Neural progenitor cell (in vitro differentiated cells): ENCODE measurements at places on chromosomes 12 and 14. TPM values are rescaled to one million over a fixed set of nuclear protein-coding genes. Genes with fewer than 3 reads are reported as not detected.

Gene HRK
- 0.06 TPM in 1 of 2 replicates, not detected in the other for total RNA-seq

Gene SMCO2
- total RNA-seq = not detected in 2 replicates

GRCh38 chr12:130162745-130163460, 639 bp downstream of the FZD10 start:
- no peak for DNase-seq
- no peaks in the 10 kb centered on the region for H3K36me3 ChIP-seq
- peaks cover 100% of the 10 kb centered on the region for H3K27me3 ChIP-seq
- H3K27ac ChIP-seq = no peak overlapping the region
- H3K4me3 ChIP-seq = peak overlapping the region; percentile 58

DNA sequence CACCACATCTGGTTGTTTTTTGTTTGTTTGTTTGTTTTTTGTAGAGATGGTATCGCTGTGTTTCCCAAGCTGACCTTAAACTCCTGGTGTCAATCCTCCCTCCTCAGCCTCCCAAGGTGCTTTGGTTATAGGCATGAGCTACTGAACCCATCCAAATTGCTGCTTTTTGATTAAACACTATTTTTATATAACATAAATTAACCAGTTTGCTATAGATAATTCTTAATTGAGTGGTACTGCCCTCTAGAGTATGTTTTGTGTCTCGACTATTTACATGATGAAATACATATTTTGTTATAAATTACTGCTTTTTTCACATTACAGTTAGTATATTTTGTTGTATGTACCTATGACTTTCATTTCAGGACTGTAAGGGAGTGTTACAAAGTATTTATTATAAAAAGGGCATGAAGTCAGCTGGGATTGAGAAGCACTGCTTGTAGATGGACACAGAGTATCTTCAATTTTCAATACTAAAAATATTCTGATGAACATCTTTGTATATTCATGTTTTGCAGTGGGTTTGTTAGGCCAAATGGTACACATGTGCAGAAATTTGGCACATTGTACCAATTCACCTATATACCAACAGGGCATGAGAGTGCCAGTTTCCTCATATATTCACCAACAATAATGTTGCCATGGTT, 14.9 kb upstream of the SCAF11 start:
- no peaks in the 10 kb centered on the region for H3K4me1 ChIP-seq
- H3K27me3 ChIP-seq = no peaks in the 10 kb centered on the region
- H3K36me3 ChIP-seq = no peaks in the 10 kb centered on the region
- DNase-seq = no peak
- no peak overlapping the region for H3K4me3 ChIP-seq

GRCh38 chr14:59093902-59094301, 94.6 kb upstream of the DAAM1 start:
- H3K4me1 ChIP-seq = no peaks in the 10 kb centered on the region
- no peak overlapping the region for H3K27ac ChIP-seq
- H3K27me3 ChIP-seq = no peaks in the 10 kb centered on the region
- DNase-seq = no peak
- no peaks in the 10 kb centered on the region for H3K36me3 ChIP-seq

GRCh38 chr12:65958456-65958855, 134.2 kb downstream of the HMGA2 start:
- DNase-seq = no peak
- no peaks in the 10 kb centered on the region for H3K27me3 ChIP-seq
- H3K4me1 ChIP-seq = no peaks in the 10 kb centered on the region

- H3K4me3 ChIP-seq = no peak overlapping the region
- H3K36me3 ChIP-seq = no peaks in the 10 kb centered on the region
- peak; percentile 7 for DNase-seq
- H3K27me3 ChIP-seq = no peaks in the 10 kb centered on the region
- peaks cover 37% of the 10 kb centered on the region for H3K4me1 ChIP-seq
Observed at GRCh38 chr12:39393179-39393578, 49.7 kb downstream of the KIF21A start.

DNA sequence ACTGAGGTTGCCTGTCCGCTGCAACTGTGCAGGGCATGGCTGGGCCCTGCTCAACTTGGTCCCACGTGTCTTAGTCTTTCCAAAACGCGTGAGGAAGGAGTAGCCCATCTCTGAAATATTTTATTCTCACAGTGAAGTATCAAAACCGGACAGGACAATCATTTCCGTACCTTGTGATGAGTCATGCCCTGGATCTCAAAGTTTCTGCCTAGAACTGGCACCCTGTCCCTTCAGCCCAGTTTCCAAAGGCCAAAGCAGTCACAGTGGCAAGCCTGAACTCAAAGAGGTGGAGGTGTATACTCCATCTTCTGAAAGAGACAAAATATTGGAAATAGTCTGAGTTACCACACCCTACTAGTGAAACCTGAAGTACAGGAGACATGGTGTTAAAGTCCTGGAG, 28.5 kb upstream of the SRGAP1 start:
- no peak overlapping the region for H3K27ac ChIP-seq
- H3K36me3 ChIP-seq = no peaks in the 10 kb centered on the region
- H3K27me3 ChIP-seq = no peaks in the 10 kb centered on the region
- H3K4me1 ChIP-seq = no peaks in the 10 kb centered on the region
- no peak overlapping the region for H3K4me3 ChIP-seq

DNA sequence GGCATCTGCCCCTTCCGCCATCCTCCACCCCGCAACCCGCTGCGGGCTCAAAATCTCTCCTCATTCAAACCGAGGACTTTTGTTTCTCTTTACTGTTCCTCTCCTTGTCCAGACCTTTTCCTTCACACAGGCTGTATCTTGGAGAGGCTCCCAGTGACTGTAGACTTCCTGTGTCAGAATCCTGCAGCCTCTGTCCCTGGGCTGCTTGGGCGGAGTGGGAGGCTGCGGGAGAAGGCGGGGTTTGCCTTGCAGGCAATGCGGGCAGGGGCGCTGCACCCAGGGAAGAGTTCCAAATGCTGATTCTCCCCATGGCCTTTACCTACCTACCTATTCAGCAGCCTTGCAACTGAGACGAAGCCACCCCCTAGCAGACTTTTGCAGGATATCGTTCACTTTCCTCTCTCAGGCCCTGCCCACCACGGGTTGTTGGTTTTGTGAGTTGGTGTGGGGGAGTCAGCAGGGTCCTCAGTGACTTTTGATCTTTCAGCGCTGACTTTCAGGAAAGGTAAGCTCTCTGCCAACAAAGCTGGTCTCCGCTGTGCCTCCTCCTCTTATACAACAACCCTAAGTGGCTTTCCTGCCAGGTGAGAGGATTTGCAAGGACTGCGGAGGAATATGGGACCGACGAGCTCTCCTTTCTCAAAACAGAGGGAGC, 79.0 kb upstream of the KCNA1 start:
- no peaks in the 10 kb centered on the region for H3K27me3 ChIP-seq
- H3K4me1 ChIP-seq = peaks cover 14% of the 10 kb centered on the region
- no peaks in the 10 kb centered on the region for H3K36me3 ChIP-seq
- H3K4me3 ChIP-seq = no peak overlapping the region

Gene AEBP2
- 22.6 and 34.0 TPM in 2 replicates for total RNA-seq

- H3K27ac ChIP-seq = no peak overlapping the region
- H3K27me3 ChIP-seq = no peaks in the 10 kb centered on the region
- no peaks in the 10 kb centered on the region for H3K36me3 ChIP-seq
- no peak for DNase-seq
- no peaks in the 10 kb centered on the region for H3K4me1 ChIP-seq
Observed at GRCh38 chr12:118166946-118167345, 31.0 kb downstream of the PEBP1 start.

DNA sequence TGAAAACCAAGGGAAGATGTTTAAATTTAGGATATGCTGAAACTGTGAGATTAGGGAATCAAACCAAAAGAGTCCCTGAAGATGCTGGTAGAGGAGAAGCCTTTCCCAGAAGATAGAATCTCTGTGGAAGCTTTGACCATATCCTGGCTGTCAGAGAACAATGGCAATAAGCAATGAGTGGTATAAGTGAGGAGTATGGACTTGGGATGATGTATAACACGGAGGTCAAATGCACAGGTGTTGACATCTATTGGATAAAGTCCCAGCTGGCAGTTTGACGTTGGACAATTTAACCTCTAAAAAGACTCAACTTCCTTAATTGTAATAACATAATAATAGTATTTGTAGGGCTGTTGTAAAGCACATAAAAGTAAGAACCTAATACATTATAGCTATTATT, 30.1 kb upstream of the CLEC14A start:
- no peak for DNase-seq
- H3K36me3 ChIP-seq = no peaks in the 10 kb centered on the region
- no peak overlapping the region for H3K27ac ChIP-seq

DNA sequence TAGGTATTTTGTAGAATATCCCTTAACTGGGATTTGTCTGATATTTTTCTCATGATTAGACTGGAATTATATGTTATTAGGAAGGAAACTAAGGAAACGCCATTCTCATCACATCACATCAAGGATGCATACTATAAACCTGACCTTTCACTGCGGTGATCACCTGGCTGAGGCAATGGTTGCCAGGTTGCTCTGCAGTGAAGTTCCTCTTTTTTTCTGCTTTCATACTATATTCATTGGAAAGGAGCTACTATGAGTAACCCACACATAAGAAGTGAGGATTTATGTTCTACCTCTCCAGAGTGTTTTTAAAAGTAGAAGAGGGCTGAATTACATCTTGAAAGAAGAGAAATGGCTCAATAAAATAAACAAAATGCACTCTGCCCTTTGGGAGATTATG, 31.0 kb upstream of the GRIP1 start:
- peaks cover 3% of the 10 kb centered on the region for H3K4me1 ChIP-seq
- no peak overlapping the region for H3K4me3 ChIP-seq
- H3K27ac ChIP-seq = no peak overlapping the region

GRCh38 chr12:40158592-40159111, 52.8 kb upstream of the SLC2A13 start:
- no peak for DNase-seq
- peaks cover 11% of the 10 kb centered on the region for H3K36me3 ChIP-seq
- H3K4me3 ChIP-seq = no peak overlapping the region
- H3K27ac ChIP-seq = no peak overlapping the region
- H3K27me3 ChIP-seq = no peaks in the 10 kb centered on the region

GRCh38 chr12:45634273-45634917, 95.1 kb upstream of the ARID2 start:
- no peak overlapping the region for H3K4me3 ChIP-seq
- H3K27me3 ChIP-seq = no peaks in the 10 kb centered on the region
- peak; percentile 13 for DNase-seq
- no peaks in the 10 kb centered on the region for H3K36me3 ChIP-seq

Gene GNB3
- total RNA-seq = 2.7 and 7.6 TPM in 2 replicates

DNA sequence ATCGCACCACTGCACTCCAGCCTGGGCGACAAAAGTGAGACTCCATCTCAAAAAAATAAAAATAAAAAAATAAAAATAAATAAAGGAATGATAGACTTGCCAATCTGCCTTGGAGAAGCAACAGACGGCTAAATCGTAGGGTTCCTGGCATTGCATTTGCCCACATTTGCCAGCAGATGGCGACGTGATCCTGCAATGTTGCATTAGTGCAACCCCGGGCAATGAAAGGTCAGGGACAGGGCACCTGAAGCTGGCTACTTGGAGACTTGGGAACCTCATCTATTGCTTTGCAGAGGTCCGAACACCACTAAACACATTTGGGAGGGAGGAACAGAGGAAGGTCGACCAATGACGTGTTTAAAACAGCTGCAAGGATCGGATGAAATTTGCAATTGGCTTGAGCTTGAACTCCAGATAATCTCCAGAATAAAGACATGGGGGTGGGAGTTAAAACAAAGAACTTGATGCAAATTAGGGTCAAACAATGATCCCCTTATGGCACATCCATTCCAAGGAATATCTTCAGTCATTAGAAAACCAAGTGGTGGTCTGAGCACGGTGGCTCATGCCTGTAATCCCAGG, 34.6 kb downstream of the SPRING1 start:
- DNase-seq = peak; percentile 86
- peaks cover 7% of the 10 kb centered on the region for H3K4me1 ChIP-seq
- H3K27me3 ChIP-seq = no peaks in the 10 kb centered on the region
- no peak overlapping the region for H3K4me3 ChIP-seq
- no peak overlapping the region for H3K27ac ChIP-seq

Gene LAG3
- 0.45 and 2.9 TPM in 2 replicates for total RNA-seq

GRCh38 chr12:95953000-95953399, 9.9 kb downstream of the AMDHD1 start:
- DNase-seq = no peak
- H3K4me1 ChIP-seq = peaks cover 59% of the 10 kb centered on the region
- no peak overlapping the region for H3K4me3 ChIP-seq
- no peaks in the 10 kb centered on the region for H3K36me3 ChIP-seq
- H3K27me3 ChIP-seq = no peaks in the 10 kb centered on the region

GRCh38 chr14:92988786-92989755, 66.1 kb downstream of the CHGA start:
- H3K4me1 ChIP-seq = no peaks in the 10 kb centered on the region
- H3K27me3 ChIP-seq = no peaks in the 10 kb centered on the region
- no peak for DNase-seq
- H3K27ac ChIP-seq = no peak overlapping the region

DNA sequence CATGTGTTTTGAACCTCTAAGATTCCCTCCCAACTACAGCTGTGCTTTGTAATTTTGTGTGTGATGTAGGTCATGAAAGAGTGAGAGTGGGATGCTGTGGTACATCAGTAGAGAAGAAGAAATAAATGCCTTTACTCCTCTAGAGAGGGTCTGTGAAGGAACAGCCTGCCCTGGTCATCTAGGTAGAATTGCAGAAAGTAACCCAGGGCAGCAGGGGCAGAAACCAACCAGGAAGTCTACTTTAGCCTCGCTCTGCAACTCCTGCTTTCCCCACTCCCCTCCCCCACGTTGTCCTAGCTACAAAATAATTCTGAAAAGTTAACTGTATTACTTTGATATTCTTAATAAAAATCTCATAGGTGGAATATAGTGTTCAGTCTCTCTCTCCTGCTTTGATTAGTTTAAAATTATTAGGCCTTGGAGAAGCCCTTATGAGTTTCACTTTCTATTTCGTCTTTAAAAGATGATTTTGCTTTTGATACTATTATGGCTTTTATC, 7.5 kb downstream of the TBK1 start:
- peaks cover under 1% of the 10 kb centered on the region for H3K36me3 ChIP-seq
- H3K4me3 ChIP-seq = no peak overlapping the region
- H3K27ac ChIP-seq = no peak overlapping the region
- no peak for DNase-seq

Gene DDX11
- total RNA-seq = 80.1 and 98.0 TPM in 2 replicates

GRCh38 chr12:93524386-93525133, 47.9 kb upstream of the SOCS2 start:
- no peaks in the 10 kb centered on the region for H3K27me3 ChIP-seq
- peaks cover 5% of the 10 kb centered on the region for H3K4me1 ChIP-seq
- no peak for DNase-seq

DNA sequence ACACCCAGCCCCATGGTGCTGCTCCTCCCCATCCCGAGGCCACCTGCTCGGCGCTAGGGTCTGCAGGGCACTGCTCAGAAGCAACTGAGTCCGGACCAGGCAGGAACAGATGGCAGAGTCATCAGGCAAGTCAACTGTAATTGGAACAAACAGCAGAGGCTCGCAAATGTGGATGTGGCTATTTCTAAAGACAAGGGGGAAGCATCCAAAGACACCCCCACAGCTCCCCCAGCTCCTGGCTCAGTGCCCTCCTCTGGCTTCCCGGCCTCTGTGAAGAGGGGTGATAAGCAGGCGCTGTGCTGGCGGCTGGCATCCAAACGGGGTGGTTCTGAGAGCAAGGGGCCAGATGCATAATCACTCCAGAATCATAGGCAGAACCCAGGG, 125.6 kb downstream of the PIWIL1 start:
- no peaks in the 10 kb centered on the region for H3K27me3 ChIP-seq
- H3K27ac ChIP-seq = no peak overlapping the region
- H3K4me3 ChIP-seq = no peak overlapping the region
- no peak for DNase-seq

Gene KLHDC1
- total RNA-seq = 0.99 and 1.4 TPM in 2 replicates
